ENCODE measurements at places on chromosomes 4 and X. TPM values are rescaled to one million over a fixed set of nuclear protein-coding genes. Genes with fewer than 3 reads are reported as not detected.

The ODAPH gene
- total RNA-seq, result not detected

The CCSER1 gene
- total RNA-seq, result not detected

The YTHDC1 gene
- total RNA-seq, result 31.9 TPM

The ETDA gene
- total RNA-seq, result not detected

The CXCR3 gene
- not detected for total RNA-seq
